ENCODE measurements at places on chromosomes 1 and 21.

- no peak for DNase-seq
Observed at GRCh38 chr1:160834945-160835565, 27.6 kb downstream of the CD244 start.

- no peak for DNase-seq
Observed at GRCh38 chr1:66624412-66625060, 90.6 kb downstream of the SGIP1 start.

DNA sequence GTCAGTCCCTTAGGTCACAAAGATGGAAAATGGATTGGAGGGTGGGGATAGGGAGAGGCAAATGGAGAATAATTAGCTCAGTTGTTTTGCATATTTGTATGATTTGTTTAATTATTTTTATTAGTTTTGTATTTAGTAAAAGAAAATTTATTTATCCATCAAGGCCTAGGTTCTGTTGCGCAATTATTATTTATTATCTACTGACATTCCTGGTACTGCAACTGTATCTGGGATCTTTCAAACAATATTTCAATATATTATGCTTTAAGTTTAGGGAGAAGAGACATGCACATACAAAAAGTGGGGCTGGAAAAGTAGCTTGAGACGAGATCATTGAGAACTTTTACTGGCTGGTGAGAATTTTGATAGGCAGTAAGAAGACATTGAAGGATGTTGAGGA lies 316.4 kb upstream of the SGIP1 start:
- DNase-seq, result no peak

DNA sequence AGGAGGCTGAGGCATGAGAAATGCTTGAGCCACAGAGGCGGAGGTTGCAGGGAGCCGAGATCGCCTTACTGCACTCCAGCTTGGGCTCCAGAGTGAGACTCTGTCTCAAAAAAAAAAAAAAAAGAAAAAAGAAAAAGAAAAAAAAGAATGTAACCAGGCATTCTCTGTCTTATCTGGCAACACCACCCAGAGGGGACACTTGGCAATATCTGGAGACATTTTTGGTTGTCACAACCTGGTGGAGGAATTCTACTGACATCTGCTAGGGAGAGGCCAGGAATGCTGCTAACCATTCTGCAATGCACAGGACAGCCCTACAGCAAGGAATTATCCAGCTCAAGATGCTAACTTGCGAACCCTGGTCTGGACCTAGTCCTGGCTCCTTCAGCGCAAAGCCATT lies 2.3 kb upstream of the CNR2 start:
- no peak for DNase-seq

DNA sequence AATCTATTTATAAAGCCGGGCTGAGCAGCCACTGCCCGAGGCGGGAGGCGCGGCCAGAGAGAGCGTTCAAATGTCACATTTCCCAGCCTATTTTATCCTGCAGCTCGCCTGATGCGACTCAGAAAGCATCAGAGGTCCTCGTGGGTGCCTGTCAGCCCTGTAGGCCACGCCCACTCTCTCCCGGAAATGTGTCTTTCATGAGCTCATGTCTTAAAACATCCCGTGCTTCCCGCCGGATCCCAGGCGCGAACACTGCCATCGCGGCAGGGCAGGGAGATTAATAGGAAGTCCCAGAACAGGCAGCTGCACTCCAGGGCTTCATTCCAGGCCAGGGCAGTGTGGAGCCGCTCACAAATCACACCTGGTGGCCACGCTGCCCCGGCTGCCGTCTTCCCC lies 117.5 kb downstream of the PRDM16 start:
- no peak for DNase-seq

GRCh38 chr1:41572224-41572623 lies 87.7 kb upstream of the EDN2 start:
- DNase-seq, result no peak

- DNase-seq, result no peak
Observed at GRCh38 chr1:214861615-214862014, 220.9 kb upstream of the KCNK2 start.

GRCh38 chr1:107486349-107486748 lies 345.5 kb downstream of the NTNG1 start:
- no peak for DNase-seq

- no peak for DNase-seq
Observed at GRCh38 chr21:32378956-32379355, 13.9 kb downstream of the URB1 start.

- no peak for DNase-seq
Observed at GRCh38 chr1:35857830-35858229, 25.2 kb upstream of the AGO1 start.

GRCh38 chr21:44687671-44688070 lies 5.7 kb upstream of the KRTAP12-1 start:
- DNase-seq, result peak; percentile 82

DNA sequence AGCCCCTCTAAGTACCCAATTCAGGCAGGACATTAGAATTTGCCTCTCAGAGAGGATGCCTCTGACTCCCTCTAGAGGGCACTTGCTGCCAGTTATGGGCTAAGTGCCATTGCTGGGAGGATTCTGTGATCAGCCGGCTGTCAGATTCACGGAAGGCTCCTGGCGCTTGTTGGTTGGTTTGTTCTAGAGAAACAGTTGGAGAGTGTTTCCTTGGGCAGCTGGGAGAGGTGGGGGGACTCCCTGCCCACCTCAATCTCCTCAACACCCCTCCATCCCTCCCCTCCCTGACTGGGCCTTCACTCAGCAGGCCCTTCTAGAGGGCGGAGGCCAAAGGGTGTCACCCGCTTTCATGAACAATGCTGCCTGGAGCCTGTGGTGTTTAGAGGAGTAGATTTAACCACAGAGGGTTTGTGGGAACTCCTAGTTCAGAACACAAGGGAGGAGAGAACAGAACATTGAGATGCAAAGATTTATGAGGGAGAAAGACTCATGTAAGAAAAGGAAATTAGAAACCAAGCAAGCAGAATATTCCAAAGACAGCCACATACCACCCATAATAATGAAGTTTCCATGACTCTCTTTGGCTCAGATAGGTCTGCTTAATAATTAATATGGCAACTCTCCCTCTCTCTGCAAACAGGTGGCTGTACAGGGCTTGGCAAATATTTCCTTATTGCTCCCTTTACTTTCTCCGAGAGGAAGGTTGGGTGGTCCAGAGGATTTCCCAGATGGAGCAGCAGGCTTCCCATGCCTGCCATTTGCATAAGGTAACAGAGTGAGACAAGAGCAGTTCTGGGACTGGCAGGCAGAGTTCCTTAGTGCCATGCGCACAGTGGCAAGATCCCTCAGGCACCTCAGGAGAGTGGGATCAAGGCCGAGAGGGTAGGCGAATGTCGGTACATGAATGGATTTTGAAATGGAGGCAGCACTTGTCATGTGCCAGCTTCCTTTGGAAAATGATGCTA lies 30.0 kb upstream of the ACP6 start:
- DNase-seq, result peak; percentile 69

- DNase-seq, result no peak
Observed at GRCh38 chr1:184889902-184890301, 84.4 kb downstream of the NIBAN1 start.

DNA sequence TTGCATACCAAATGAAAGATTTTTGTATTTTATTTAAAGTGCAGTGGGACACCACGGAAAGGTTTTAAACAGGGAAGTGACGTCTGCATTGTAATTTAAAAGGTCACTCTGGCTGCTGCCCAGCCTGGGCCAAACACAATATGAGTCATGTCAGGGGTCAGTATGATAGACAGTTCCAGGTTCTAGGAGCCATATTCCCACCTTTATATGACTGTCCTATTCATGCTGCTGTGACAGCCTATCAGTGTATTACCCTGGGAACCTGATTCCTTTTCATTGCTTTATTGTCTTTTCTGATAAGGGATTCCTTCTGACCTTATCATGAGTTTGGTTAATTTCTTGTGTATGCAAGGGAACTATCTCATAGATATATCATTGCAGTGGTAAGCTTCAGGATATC lies 5.3 kb downstream of the VANGL1 start:
- no peak for DNase-seq

DNA sequence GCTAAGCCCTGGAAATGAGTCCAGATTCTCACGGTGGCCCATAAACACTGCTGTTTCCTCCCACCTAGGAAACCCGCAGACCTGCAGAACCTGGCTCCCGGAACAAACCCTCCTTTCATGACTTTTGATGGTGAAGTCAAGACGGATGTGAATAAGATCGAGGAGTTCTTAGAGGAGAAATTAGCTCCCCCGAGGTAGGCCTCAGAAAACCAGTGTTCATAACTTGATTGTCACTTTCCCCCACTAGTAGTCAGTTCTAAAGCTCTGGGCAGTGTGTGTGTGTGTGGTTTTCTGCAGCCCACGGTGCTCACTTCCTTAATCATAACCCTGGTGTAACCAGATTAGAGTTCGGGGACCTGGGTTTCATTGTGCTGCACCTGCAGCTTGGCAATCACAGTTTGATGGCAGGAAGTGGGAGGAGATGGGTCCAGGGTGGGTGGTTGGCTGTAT lies 39.1 kb downstream of the CLIC6 start:
- no peak for DNase-seq

GRCh38 chr1:190478149-190479049 lies 735 bp upstream of the BRINP3 start:
- DNase-seq, result peak; percentile 25

DNA sequence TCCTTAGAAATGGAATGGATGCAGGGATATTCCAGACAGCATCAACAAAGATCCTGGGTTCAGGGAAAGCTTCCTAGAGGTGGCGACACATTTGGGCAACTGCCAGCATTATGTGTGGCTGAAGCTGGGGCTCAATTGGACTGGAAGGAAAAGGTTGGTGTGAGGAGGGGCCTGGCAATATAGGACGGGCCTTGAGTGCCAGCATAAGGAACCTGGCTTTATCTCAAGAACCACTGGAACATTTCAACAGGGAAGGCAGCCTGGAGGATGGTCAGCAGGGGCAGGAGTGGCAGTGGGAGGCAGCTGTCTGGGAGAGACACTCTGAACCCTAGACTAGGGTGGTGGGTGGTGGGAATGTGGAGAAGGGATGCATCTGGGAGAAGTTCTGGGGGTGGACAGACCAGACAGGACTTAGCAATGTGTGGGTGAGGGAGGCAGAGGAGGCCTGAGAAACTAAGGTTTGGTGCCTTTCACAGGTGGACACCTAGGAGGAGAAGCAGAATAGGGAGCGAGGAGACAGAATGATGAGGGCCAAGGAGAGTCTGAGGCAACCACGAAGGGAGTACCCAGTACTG lies 3.5 kb downstream of the SH3BGRL3 start:
- no peak for DNase-seq
